Stimulated activated CD4-positive, alpha-beta T cell treated with anti-CD3 and anti-CD28 coated beads, Interleukin-15, amount 100 ng/mL, for 48 hours (primary cell): ENCODE measurements at places on chromosomes 2 and 18.

- DNase-seq = no peak
Measured at GRCh38 chr2:207296265-207296948, 130.7 kb upstream of the KLF7 start.

- no peak for DNase-seq
Measured at GRCh38 chr2:160784034-160784433, 290.4 kb upstream of the RBMS1 start.

DNA sequence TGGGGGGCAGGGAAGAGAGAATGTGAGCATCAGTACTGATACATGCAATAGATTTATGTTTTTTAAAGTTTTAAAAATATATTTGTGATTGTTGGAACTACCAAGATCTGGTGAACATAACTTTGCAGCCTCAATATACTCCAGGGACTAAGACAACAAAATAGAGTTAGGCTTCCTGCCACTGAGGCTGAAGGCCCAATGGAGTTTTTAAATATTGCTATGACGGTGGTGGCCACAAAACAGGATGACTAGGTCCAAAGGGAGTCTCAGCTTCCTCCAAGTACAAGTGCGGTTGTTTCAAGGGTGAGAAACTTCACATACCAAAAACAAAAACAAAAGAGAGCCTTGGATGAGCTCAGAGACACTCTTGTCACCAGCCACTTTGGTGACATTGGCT, 72.9 kb downstream of the CCBE1 start:
- no peak for DNase-seq

DNA sequence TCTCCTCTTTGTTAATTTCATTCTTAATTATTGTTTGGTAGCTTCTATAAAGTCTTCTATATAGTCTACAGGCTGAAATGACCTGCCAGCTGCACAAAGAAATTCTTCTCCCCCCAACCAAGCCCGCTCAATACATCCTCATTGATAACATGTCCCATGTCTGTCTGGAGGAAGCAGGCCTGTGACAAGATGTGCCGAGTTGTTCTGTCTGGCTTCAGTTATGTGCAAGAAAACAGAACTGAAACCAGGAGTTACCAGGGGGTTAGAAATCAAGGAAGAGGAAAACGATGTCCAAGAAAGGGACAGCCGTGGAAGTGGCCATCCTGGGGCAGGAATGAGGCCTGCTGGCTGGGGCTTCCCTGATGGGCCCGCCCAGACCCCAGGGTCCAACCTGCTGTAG, 57.6 kb downstream of the MTCL1 start:
- no peak for DNase-seq

DNA sequence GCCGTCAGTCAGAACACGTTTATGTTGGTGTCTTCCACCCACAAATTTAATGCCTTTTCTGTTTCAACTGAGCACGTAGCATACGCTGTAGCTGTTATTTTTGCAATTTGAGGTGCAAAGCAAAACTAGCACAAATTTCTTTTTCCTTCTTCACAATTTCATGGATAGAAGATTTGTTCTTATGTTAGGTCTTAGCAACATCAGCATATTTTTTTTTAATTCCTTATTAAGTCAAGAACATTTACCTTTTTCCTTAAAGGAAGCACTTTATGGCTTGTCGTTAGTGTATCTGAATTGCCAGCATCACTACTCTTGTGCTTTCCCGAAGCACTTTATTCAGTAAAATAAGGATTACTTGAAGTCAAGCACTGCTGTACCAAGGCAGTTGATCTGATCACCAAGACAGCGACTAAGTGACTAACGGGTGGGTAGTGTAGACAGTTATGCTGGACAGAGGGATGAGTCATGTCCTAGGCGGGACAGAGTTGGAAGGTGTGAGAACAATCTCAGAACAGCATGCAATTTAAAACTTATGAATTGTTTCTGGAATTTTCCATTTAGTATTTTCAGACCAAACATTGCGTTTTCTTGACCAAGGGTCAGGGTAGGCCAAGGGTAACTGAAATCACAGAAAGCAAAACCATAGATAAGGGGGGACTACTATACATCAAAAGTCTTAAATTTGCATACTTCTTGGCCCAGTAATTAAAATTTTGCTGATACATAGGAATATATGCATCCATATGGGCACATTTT, 13.3 kb downstream of the BABAM2 start:
- DNase-seq = no peak

- no peak for DNase-seq
Measured at GRCh38 chr18:80010551-80010906, 22.2 kb upstream of the TXNL4A start.

GRCh38 chr2:136327162-136327852, 209.4 kb upstream of the CXCR4 start:
- peak; percentile 73 for DNase-seq

DNA sequence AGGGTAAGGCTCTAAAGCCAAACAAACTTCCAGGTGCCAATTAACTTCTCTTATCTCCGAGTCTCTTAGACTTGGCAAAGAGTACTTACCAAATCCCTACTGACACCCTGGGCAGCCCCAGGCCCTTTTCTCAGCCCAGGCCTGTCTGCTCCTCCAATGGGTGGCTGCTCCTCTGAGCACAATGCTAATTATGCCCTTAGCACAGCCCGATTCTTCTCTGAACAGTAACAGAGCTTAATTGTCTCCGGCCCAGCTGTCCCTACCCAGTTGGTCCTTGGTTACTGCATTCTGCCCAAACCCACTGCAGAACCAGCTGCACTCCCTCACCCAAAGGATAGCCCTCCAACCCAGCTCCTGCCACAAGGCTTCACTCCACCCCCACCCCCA, 110.3 kb downstream of the SMAD7 start:
- no peak for DNase-seq

DNA sequence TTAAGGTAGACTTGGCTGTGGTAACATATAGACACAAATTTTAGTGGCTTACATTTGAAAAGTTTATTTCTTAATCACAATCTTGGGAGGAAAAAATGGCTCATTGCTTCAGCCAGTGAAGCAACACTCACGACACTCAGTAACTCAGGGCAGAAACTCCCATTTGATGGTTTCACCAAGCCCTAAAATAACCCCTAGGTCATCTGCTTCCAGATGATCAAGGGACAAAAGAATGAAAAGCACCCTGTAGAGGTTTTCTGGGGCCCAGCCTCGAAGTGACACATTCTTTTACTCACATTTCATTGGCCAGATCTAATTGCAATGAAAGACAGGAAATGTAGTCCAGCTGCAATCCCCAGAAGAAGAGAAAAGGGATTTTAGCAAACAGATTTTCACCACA, 275.9 kb downstream of the TMX3 start:
- DNase-seq = no peak

- no peak for DNase-seq
Measured at GRCh38 chr18:77935342-77935741, 685.7 kb downstream of the GALR1 start.

DNA sequence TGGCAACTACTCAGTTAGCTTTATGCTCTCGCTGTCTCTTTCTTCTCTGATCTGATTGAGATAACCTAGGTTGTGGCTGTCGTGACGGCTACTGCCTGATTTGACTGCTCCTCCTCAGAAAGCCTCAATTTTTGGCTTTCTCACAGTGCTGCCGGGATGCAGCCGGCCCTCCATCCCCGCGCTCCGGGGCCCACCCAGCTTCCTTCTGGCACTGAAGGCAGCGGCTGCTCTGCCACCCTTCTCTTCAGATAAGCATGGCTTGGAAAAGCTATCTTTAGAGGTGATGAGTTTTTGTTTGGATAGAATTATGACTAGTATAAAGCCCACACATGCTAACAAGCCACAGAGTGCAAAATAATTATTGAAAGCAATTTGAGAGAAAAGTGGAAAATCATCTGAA, 102.5 kb downstream of the DPP4 start:
- DNase-seq = no peak

DNA sequence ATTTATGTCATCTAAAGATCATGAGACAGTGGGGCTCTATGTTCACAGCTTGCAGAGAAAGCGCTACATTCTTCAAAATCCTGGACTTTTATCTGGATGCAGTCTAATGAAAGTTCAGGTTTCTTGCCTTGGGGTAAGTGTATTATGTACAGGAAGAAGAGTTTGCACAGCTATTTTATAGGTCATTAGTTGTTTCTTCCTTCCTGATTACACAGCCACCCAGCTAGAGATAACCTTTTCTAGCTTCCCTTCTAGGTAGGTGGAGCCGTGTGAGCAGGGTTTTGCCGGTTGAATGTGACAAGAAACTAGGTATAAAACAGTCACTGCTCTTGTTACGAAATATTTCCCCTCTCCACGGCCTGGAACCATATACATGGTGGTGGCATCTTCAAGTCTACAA, 800.8 kb upstream of the SOX11 start:
- no peak for DNase-seq

GRCh38 chr2:97707362-97708047, 5.9 kb upstream of the ZAP70 start:
- DNase-seq = no peak

- no peak for DNase-seq
Measured at GRCh38 chr2:121613774-121614173, 35.5 kb downstream of the CLASP1 start.

GRCh38 chr2:158103411-158104012, 1.8 kb downstream of the UPP2 start:
- DNase-seq = no peak

DNA sequence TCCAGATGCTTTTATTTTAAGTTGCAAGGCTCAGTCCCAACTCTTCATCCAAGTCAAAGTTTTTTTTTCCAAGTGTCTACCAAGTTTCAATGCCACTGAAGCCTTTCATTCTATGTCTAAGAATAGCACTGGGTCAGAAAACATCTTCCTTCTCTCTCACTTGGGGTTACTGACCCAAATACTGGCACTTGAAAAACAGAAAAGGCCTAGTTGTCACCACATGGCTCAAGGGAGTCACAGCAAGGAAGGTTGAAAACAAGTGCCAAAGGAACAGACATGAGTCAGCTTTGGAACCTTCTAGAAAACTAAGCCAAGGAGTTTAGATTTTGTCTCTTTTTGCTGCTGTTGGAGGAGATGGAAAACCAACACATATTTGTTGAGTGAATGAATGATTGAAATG, 146.5 kb downstream of the COPS8 start:
- no peak for DNase-seq

GRCh38 chr18:14943967-14944636, 196.1 kb downstream of the ANKRD30B start:
- DNase-seq = no peak

GRCh38 chr2:207288628-207289027, 122.9 kb upstream of the KLF7 start:
- no peak for DNase-seq

- DNase-seq = no peak
Measured at GRCh38 chr2:66555501-66556324, 120.8 kb downstream of the MEIS1 start.

DNA sequence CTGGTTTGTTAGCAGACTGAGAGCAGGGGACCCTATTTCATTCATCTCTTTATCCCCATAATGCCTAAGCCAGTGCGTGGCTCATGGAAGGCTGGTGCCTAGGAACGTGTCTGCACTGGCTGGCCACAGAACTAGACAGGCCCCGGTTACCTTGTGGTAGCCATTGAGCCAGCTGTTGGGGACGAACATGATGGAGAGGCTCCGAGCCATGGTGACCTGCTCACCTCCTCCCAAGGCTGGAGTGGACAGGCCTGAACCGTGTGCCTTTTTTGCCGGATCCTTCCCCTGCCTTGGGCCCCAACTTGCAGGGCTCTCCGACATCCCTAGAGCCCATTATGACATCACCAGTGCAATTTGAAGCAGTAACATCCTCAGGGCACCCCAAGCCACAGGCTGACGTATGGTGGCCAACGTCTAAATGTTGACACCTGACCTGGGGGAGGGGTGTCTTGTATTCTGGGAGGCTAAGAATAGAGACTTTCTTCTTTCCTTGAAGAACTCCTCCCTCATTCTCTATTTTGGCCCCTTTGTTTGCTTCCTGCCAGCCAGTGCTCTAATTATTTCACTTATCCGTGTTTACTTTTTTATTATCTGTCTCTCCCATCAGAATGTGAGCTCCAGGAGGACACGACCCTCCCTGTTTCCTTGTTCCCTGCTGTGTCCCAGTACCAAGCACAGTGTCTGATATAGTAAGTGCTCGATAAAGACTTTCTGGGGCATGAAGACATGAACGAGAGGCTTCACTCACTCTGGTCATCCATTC, 12.2 kb upstream of the DNPEP start:
- no peak for DNase-seq

DNA sequence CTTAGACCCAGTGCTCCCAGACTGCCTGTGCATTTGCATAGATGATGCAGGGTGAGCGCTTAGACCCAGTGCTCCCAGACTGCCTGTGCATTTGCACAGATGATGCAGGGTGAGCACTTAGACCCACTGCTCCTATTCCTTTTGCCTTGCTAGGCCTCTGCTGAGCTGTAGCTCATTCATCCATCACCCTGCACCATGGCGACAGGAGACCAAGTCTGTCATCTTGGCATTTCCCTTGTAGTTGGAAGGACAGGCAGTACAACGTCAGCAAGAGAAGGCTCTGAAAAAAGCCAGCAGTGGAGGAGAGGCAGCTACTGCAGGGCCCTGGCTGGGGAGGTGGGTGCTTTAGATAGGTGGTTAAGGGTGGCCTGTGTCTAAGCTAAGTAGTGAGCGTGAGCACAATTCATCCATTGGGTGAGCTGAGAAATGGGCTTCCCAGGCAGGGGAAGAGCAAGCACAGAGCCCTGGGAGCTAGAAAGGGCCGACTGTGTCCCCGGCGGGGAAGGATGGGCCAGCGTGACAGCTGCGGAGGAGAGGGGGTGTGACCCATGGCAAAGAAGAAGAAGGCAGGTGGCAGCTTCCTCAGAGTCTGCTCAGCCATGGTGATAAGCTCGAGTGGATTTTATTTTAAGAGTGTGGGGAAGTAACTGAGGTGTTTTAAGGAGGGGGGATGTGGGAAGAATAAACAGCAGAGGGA, 108.8 kb downstream of the LPIN1 start:
- no peak for DNase-seq

DNA sequence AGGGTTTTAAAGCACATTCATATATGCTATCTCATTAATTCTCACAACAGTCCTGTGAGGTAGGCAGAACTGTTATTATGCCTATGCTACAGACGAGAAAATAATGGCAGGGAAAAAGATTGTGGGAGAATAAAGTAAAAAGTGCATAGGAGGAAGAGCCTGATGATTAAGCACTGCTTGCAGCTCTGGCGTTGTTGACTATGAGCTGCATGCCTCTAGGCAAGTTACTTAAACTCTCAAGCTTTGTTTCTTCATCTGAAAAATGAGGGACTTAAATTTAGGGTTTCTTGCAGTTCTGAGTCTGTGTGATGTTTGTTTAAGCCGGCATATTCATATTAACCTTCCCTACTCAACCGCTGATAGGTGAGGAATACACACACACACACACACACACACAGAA, 51.6 kb upstream of the RAPH1 start:
- no peak for DNase-seq
